Stimulated activated CD4-positive, alpha-beta T cell treated with anti-CD3 and anti-CD28 coated beads, TNF-alpha, amount 100 ng/mL, for 1 hour (primary cell): ENCODE measurements at places on chromosomes 1 and 21.

GRCh38 chr1:76066394-76066793 lies 8.2 kb upstream of the ST6GALNAC3 start:
- no peak for DNase-seq

DNA sequence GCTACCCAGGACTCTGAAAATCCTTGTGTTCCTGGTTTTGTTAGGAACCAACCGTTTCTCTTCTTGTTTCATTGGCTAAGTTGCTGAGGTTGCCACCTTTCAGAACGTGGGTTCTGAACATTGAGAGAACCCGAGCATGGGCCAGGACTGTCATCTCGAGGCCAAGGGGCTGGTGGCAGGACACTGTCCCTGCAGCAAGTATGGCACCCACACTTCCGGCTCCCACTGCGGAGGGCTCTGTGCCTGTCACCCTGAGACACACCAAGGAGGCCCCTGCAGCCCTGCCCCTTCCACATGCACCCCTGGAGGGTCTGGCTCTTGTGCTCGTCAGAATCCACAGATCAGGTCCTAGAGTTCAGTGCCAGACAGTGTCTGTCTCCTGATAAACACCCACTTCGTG lies 39.1 kb upstream of the LRRC3 start:
- no peak for DNase-seq

GRCh38 chr1:83790446-83790845 lies 208.5 kb downstream of the TTLL7 start:
- DNase-seq: no peak

GRCh38 chr1:183243161-183244050 lies 57.3 kb downstream of the LAMC2 start:
- no peak for DNase-seq

- DNase-seq: no peak
These were observed 20.6 kb downstream of the CSF1 start for GRCh38 chr1:109931189-109931731.
